ENCODE measurements at places on chromosomes 7 and 10.

- DNase-seq, result no peak
Measured at GRCh38 chr10:59107147-59107546, 69.3 kb upstream of the PHYHIPL start.

GRCh38 chr7:23165316-23165715, 16.5 kb upstream of the NUP42 start:
- no peak for DNase-seq

DNA sequence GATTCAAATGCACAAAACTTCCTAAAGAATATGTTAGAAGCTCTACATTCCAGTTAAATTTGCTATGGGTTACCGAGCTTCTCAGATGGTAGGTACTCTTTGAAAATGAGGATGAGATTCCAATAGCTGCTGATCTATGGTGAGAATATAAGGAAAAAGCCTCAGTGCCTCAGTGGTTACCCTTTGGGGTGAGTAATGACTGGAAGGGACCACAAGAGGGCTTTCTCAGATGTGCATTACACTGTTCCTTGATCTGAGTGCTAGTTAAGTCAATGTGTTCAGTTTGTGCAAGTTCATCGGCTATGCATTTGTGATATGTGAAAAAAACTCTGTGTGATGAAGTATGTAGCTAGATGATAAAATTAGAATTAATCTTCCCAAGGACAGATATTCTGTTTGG, 3.5 kb downstream of the NRCAM start:
- no peak for DNase-seq

DNA sequence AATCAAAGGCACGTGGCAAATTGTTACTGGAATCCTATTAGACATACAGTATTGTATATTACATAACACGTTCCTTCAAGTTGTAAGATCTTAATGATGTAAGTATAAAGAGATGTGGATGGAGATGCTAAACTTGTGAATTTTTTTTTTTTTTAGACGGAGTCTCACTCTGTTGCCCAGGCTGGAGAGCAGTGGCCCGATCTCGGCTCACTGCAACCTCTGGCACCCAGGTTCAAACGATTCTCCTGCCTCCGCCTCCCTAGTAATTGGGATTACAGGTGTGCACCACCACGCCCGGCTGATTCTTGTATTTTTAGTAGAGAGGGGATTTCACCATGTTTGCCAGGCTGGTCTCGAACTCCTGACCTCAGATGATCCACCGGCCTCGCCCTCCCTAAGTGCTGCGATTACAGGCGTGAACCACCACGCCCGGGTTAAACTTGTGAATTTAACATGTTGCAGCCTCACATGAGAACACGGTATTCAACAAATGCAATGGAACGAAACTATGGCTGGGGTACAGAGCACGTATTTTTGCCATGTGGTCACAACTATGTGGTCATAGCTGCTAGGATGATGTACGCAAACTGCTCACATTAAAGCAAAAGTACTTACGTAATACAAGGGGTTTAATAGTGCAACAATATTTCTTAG, 818 bp upstream of the SUPV3L1 start:
- peak; percentile 46 for DNase-seq

DNA sequence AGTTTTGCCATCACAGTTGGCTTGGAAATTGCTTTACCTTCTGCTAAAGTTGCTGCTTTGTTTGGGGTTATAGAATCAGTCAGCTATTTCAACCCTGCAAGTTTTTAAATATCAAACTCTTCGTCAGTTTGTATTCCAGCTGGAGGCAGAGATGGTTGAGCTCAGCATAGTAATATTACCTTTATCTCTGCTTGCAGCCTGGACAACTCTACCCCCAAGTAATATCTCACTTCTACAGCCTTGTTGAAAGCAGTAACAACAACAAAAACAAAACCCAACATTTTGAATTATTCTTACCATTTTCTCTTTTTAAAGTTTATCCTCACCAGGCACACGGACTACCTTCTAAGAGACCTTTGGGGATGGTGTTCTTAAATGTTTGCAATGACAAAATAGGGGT, 239.1 kb upstream of the PHF14 start:
- no peak for DNase-seq

DNA sequence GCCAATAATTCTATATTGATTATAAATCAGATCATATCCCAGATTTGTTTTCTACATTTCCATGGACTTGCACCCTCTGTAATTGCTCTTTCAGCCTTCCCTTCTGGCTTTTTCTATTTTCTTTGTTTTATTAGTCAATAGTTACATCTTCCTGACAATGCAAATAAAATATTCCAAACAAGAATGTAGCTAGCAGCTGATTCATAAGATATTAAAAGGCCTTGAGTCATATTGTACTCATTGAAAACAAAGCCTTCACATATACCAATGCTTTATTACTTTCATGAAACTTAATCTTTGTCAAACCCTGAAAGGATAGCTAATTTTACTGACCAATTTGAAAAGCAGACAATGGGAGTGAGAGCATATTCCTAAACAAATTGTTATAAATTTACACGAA, 10.7 kb upstream of the SFMBT2 start:
- no peak for DNase-seq

- DNase-seq, result peak; percentile 11
Measured at GRCh38 chr7:149454006-149454405, 6.9 kb downstream of the ZNF777 start.

GRCh38 chr10:47255033-47255813, 44.8 kb upstream of the GDF10 start:
- no peak for DNase-seq

DNA sequence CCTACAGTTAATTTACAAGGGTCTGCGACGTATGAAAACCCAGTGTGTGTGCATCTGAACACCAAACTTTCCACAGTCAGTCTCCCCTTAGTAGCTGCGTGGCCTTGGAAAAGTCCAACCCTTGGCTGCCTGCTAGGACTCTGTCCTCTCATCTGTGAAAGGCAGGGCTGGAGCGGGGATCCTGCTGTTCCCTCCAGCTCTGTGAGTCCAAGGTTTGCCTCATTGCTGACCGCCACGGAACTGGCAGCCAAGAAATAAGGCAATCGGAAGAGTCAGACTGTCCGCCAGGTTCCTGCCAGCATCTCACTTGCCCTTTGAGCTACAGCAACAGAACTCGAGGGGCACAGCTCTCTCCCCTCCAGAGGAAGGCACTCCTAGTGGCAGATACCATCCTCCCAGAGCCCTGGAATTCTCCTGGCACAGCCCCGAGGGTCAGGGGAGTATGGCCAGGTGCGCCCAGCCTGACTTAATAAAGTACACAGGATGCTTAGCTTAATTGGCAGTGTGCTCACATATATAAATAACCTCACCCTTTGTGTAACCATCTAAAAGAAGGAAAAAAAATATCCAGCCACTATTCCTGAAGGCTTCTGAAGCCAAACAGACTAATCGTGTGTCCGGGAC, 530.1 kb upstream of the FOXK1 start:
- no peak for DNase-seq

DNA sequence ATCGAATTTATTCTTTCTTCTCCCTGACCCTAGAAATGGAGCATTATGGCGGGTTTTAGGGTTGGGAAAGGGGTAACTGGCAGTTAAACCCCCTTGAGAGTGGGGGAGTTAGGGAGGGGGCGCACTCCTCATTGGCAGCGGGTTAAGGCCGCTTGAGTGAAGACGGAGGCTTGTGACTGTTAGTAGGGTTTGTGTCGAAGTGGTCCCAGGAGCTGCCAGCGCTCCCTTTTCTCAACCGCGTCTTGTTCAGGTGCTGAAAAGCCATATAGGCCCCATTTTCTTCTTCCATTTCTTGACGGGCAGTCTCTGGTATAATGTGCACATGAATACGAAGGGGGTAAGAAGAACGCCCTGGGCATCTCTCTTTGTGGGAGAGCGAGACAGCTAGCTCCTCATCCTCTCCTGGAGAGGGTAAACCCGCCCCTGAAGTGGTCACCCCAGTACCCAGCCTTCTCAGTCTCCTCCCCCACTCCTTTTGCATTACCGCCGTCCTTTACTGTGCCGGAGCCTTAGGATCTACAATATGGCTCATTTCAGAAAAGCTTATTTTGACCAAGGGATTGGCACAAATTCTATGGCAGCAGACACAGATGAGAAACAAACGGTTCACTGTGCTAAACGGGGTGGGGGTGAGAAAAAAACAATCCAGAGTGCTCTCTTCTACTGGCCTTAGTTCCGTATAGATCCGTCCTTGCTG, 836 bp downstream of the KMT2E start:
- peak; percentile 76 for DNase-seq

- DNase-seq, result peak; percentile 47
Measured at GRCh38 chr10:5297466-5297865, 67.3 kb upstream of the UCN3 start.

DNA sequence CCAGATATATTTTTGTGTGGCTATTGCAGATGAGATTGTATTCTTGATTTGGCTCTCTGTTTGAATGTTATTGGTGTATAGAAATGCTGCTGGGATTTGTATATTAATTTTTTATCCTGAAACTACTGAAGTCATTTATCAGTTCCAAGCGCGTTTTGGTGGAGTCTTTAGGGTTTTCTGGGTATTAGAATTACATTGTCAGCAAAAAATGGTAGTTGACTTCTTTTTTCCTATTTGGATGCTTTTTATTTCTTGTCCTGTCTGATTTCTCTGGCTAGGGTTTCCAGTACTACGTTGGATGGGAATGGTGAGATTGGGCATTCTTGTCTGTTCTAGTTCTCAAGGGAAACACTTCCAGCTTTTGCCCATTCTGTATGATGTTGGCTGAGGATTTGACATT, 415.5 kb upstream of the CHRM2 start:
- no peak for DNase-seq

DNA sequence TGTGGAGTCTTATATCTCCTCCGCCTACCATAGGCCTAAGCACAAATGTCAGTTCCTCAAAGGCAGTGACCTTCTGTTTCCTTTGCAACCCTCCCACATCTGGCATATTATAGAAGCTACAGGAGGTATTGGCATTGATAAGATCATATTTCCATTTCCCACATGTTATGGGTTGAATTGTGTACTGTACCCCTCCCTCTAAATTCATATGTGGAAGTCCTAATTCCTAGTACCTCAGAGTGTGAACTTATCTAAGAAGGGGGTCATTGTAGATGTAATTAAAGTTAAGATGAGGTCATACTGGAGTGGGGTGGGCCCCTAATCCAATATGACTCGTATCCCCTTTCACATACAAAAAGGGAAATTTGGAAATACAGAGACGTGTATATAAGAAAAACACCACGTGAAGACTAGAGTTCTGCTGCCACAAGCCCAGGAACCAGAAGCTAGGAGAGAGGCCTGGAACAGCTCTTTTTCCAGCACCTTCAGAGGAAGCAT, 6.1 kb upstream of the LAMB4 start:
- no peak for DNase-seq

DNA sequence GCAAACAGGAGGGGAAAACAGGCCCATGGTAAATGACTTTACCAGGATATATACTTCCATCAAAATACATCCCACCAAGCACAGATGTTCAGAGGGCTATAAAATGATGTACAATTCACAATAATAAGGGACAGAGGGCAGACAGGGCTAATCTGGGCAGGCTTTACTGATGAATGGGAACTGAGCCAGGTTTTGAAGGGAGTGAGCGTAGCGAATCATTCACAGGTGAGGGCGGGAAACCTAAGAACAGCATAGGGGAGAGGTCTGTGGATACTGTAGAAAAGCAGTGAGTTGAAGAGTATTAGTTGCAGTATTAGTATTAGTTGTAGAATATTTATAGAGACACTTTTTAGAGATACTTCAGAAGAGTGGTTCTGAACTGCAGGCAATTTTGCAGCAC, 180.8 kb downstream of the JAZF1 start:
- DNase-seq, result no peak

DNA sequence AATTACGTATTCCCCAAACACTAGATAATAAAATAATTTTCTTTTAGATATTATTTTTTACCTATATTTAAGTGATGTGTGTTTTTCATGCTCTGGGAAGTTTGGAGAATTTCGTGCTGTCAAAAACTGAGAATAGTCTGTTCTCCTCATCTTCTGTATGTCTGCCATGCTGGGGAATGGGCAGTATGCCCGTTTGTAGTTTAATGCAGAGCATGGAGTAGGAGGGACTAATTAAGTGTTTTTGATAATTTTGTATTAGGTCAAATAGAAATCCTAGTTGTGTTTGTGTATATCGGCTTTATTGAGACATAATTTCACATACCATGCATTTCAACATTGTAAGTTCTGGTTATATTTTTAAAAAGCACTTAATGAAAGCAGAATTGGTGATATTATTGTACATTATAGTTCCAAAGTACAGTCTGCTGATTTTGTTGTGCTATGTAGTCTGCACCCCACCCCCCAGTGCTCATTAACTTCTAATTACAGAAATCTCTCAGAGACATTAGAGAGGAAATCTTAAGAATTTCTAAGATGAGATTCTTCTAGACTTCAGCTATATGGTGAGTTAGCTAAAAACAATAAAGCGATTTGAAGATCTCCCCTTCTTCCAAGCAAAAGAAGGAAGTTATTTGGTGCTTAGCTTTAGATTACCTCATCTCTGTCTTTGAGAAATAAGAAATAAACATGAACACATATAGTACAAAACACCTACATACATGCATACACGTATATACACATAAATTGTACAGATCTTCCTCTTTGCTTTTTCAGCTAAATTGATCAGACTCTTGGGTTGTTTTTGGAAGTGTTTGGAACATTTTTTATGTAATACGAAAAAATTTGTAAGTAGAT, 22.2 kb downstream of the ZRANB1 start:
- no peak for DNase-seq

GRCh38 chr7:54882694-54883093, 123.7 kb upstream of the SEC61G start:
- DNase-seq, result no peak

GRCh38 chr10:72694476-72695369, 2.8 kb downstream of the MCU start:
- DNase-seq, result no peak

GRCh38 chr7:132380059-132380458, 196.2 kb downstream of the PLXNA4 start:
- no peak for DNase-seq

GRCh38 chr10:130495891-130496636, 359.9 kb downstream of the GLRX3 start:
- no peak for DNase-seq

DNA sequence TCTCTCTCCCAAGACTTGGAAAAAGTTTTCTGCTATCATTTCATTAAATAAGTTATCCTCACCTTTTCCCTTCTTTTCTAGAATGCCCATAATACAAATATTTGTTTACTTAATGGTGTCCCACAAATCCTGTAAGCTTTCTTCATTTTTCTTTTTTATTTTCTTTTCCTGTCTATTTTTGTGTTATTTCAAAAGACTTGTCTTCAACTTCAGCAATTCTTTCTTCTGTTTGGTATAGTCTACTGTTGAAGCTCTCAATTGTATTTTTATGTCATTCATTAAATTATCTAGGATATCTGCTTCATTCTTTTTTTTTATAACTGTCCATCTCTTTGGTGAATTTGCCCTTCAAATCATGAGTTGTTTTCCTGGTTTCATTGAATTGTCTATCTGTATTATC, 25.1 kb upstream of the PLA2G12B start:
- DNase-seq, result no peak

All from activated T-cell treated with anti-CD3 and anti-CD28 coated beads, Interleukin-2, amount 50 U/mL, for 48 hours (primary cell).